ENCODE measurements at places on chromosomes 2 and 18.

DNA sequence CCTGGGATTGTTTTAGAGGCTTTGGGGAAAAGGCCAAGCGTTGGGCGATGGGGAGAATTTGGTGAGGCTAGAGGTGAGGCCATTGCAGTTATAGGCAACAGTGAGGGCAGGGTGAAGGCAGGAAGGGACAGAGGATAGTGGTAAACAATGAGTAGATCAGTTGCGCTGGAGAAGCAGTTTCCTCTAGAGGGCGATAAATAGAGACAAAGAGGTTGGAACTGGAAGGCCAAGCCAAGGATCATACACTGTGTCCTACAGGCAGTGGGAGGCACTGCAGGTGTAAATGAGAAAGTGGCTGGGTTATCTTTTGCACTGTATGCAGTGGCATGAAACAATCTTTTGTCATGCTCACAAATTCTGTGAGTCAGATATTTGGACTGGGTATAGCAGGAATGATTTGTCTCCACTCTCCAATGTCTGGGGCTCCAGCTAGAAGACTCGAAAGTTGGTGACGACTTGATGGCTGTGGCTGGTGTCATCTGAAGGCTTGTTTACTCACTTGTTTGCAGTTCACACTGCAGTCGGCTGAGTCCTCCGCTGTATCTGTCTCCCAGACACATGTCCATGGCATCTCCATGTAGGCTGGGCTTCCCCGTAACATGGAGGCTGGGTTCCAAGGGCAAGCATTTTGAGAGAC lies 82.1 kb downstream of the TNP1 start:
- DNase-seq = no peak

DNA sequence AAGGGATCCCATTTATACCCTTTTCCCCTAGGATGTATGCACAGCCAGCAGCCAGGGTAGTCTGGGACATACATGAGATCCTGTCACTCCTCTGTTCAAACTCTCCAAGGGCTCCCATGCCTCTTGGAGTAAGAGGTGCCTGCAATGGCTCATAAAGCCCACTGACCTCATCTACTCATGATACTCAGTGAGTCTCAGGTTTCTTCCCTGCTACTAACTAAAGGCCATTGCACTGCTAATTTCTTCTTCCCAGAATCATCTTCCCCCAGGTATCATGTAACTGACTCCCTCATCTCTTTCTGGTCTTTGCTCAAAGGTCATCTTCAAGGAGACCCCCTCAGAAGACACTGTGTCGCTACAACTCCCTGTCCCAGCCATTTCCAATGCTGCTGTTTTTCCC lies 68.2 kb downstream of the CCBE1 start:
- no peak for DNase-seq

DNA sequence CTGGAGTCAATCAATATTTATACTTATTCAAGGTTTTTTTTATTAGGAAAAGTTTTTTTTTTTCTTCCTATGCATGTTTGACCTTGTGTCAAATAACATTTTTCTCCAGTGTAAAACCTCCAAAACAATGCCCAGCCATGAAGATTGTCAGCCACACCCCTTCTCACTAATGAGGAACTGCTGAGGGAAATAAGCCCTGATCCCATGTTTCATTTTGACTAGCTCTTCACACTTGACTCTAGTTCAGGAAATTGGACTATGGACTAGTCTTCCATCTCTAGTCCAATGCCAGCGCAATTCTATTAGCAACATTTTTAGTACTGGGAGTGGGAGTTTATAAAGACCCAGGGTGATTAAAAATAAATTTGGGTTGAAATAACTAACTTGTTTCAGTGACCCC lies 275.6 kb upstream of the CXCR4 start:
- no peak for DNase-seq

- no peak for DNase-seq
Measured at GRCh38 chr2:26001743-26002351, 19.6 kb upstream of the KIF3C start.

GRCh38 chr2:42102591-42103450 lies 55.0 kb downstream of the PKDCC start:
- DNase-seq = peak; percentile 27

DNA sequence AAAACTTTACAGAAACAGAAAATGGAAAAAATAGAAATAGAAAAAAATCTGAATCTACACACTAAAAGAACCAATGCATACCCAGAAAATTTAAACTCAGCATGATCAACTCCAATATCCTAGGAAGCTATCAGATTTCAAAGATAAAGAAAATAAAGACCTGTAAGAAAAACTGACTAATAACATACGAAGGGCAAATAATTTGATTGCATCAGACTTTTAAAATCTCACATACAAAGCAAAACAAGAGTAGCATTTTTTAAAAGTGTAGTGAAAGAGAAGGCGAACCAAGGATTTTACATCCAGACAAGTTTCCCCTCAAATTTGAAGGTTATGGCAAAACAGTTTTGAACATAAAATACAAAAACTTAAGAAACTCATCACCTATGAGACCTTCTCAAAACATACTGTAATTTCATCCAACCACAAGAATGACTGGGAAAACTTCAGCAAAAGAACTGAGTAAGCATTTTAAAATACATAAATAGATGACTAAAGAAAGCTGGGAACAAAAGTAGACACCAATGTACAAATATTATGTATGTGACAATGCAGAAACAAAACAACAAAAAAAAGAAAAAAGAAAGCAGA lies 54.8 kb downstream of the NBAS start:
- no peak for DNase-seq

GRCh38 chr18:14930576-14930975 lies 182.6 kb downstream of the ANKRD30B start:
- DNase-seq = no peak

DNA sequence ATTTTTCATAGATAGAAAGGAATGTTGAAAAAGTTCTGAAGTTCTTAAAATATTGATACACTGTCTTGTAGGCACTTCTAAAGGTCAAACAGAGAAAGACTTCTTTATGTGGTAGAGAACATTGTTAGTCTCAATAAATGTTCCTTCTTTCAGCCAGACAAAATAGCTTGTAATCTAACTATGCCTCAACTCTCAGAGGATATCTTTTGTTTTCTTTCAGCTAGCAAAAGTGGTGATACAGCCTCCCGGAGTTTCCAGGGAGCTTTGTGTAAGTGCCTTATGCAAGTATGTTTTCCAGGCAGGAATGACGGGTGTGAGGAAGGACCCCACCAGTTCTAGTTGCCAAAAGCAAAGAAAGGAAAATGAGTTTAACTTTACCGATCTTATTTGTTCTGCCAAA lies 452.1 kb upstream of the ST6GAL2 start:
- no peak for DNase-seq

GRCh38 chr2:126627643-126628042 lies 28.3 kb upstream of the GYPC start:
- DNase-seq = no peak

All from stimulated activated CD4-positive, alpha-beta T cell treated with anti-CD3 and anti-CD28 coated beads, Interleukin-4, amount 100 ng/mL, for 1 hour (primary cell).